ENCODE measurements at places on chromosomes 4 and X. TPM values are rescaled to one million over a fixed set of nuclear protein-coding genes. Genes with fewer than 3 reads are reported as not detected.

GRCh38 chr4:36187723-36188333, 56.5 kb downstream of the ARAP2 start:
- H3K4me1 ChIP-seq: no peaks in the 10 kb centered on the region
- H3K4me3 ChIP-seq: no peak overlapping the region
- H3K36me3 ChIP-seq: no peaks in the 10 kb centered on the region
- H3K27me3 ChIP-seq: no peaks in the 10 kb centered on the region
- no peak overlapping the region for H3K27ac ChIP-seq

- no peaks in the 10 kb centered on the region for H3K27me3 ChIP-seq
- no peaks in the 10 kb centered on the region for H3K36me3 ChIP-seq
- DNase-seq: no peak
- H3K4me3 ChIP-seq: no peak overlapping the region
- no peaks in the 10 kb centered on the region for H3K4me1 ChIP-seq
These were observed 680.0 kb downstream of the TRIML1 start for GRCh38 chr4:188819233-188819632.

DNA sequence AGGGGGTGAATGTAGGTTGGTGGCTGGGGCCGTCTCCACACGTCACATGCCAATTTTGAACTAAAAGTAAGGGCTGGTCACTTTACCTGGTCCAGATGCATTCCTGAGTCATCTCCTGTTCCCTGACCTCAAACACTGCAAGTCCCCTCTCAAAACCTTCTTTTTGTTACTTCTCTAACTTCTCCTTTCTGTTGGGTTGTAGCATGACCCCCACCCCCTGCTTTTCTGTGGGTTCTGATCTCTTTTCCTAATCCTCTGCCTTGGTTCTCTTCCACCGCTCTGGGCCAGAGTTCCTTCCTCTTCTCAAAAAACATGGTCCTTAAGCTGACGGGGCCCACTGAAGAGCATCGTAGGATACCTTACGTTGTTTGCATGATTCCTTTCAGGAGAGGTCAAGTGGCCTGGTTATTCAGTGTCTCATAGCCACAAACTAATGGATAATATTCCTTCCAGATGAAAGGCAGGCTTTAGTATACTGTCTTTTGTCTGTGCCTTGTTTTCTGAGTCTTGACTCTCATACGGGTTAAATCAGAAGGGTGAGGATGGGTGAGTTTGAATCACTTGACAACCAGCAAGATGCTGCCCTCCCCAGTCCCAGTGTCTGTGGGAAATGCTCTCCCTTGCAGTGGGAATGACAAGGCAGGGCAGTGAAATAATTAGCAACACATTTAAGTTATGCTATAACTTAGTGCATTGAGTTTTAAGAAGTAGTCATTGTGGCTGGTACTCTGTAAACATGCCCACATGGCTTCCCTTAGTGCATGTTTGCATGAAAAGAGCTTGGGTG, 15.1 kb downstream of the SMS start:
- H3K27me3 ChIP-seq: no peaks in the 10 kb centered on the region
- no peaks in the 10 kb centered on the region for H3K4me1 ChIP-seq
- DNase-seq: no peak
- H3K27ac ChIP-seq: no peak overlapping the region
- no peaks in the 10 kb centered on the region for H3K36me3 ChIP-seq

- no peak overlapping the region for H3K4me3 ChIP-seq
- DNase-seq: no peak
- H3K27me3 ChIP-seq: no peaks in the 10 kb centered on the region
- no peaks in the 10 kb centered on the region for H3K36me3 ChIP-seq
These were observed 23.4 kb downstream of the STIM2 start for GRCh38 chr4:26884026-26884425.

- peak; percentile 61 for DNase-seq
- no peak overlapping the region for H3K4me3 ChIP-seq
- no peak overlapping the region for H3K27ac ChIP-seq
- H3K36me3 ChIP-seq: no peaks in the 10 kb centered on the region
- peaks cover 14% of the 10 kb centered on the region for H3K4me1 ChIP-seq
These were observed 82.4 kb upstream of the MTM1 start for GRCh38 chrX:150486011-150486410.

ADGRG4 gene
- not detected for total RNA-seq

PLK4 gene
- total RNA-seq: 54.5 TPM

PAGE2B gene
- not detected for total RNA-seq

Data from PC-3 (cell line).